ENCODE measurements at places on chromosomes 11 and 22.
A peak's percentile ranks its signal among the peaks of the same experiment; 100 is the strongest.

GRCh38 chr11:33697997-33698396 is 2.6 kb downstream of the C11orf91 start:
- no peak for DNase-seq

- DNase-seq: no peak
These were observed 14.2 kb upstream of the TECTA start for GRCh38 chr11:121086866-121087265.

- no peak for DNase-seq
These were observed 417.8 kb downstream of the MIAT start for GRCh38 chr22:27075028-27075678.

DNA sequence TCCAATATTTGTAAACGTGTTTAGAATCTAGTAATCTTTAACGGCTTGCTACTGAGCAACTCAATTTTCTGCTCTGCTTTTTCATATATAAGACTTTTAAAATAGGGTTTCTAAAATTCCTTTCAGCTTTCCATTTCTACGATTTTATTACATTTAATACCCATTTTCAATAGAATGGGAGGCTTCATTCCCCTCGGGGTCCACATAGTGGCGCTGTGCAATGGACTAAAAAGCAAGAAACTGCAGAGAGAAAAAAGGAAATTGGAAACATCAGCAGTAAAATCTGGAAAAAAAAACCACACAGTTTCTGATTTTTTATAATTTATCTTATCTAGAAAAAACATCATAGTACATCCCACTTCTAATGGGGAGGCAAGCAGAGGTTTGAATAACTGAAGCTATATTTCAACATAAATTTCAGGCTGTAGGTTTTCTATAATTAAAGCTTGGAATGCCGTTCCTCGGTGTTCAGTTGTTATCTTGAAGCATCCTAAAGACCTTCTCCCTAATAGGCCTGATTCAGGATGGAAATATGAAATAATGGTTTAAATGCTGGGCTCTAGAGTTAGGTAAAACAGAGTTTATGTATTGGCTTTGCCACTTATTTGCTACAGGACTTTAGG is 18.7 kb upstream of the JHY start:
- peak; percentile 5 for DNase-seq

DNA sequence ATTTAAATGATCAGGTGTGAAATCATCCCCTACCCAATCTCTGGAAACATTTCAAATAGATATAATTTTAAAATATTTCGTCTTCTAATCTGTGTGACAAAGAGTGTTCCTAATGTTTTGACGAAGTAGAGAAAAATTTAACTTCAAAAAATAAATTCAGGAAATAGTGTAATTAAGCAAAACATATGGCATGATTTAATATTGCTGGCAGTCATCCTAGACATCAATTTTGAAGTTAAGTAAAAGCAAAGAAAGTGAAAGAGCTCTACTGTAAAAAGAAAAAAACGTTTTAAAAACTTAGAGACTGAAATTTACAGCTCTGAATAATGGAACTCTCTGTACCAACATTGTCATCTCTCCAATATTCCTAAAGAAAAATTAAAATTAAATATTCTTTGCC is 1062.3 kb downstream of the LRRC4C start:
- no peak for DNase-seq

GRCh38 chr11:129117595-129118350 is 74.4 kb downstream of the ARHGAP32 start:
- DNase-seq: peak; percentile 34

DNA sequence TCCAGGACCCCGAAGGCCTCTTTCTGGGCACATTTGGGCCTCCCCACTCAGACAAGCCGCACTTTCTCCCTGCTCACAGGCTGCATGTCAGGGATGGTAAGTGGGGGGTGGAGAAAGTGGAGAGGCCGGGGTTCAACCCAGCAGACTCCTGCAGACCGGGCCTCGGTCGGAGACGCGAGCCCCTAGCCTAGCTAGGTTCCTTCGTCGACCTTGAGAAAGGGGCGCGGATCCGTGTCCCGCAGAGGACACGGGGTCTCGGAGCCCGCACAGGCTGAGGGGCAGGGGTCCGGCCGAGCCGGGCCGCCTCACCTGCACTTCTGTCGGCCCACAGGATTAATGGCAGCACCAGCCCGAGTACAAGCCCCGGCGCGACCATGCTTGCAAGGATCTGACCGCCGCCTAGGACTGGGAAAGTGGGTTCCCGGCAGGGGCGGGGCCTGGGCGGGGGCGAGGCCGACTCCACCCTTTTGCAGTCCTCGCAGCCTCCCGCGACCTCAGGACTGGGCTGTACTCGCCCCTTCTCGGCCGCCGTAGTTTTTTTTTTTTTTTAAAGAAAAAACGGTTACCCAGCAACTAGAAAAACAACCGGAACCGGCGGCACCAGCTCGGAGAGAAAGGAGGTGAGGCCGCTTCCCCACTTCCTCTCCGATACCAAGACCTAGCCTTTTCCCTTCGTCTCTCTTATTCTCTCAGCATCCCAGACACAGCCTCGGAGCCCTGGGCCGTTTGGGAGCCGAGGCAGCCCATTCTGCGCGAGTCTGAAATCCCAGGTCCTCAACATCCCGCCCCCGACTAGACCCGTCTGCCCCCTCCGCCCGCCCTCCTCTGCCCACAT is at the start of the genes SIAE and SPA17:
TSS of gene SIAE (minus strand) at position 407 of the 835 bp plus-strand sequence. CDS start at position 376, 31 bp downstream.
TSS of gene SPA17 (plus strand) at position 572 of the 835 bp plus-strand sequence. CDS start 1,361 bp downstream, outside the sequence.
- DNase-seq: peak; percentile 86

DNA sequence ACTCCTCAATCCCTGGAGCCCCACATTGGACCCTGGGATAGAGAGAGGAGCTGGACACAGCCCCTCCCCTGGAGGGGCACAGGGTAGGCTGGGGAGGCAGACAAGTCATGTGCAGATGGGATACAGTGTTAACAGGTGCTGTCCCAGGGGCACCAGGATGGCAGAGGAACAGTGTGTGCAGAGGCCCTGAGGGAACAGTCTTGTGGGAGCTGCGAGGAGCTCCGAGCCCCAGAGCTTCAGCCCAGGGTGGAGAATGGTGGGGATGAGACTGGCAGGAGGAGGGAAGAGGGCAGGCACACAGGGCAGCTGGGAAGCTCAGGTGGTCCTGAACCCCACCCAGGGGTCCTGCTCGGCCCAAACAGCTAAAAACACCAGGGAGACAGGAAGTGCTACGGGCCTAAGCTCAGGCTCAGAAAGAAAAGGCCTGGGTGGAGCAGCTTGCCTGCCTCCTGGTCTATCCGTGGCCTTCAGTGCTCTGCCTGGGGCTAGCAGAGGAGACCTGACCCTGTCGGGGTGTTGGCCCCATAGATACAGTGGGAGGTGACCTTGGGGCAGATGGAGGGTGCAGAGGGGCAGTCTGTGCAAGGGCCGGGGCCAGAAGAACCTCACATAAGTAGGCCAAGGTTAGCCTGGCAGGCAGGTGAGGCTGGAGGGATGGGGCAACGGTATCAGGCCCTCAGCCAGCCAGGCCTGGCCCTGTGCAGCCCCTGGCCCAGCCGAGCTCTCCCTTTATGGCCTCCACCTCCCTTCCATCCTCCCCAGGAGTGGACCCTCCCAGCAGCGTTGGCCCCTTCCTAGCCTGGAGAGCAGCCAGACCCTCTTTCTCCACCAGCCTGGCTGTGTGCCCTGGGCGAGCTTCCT is 15.4 kb downstream of the CAPN5 start:
- no peak for DNase-seq

- DNase-seq: no peak
These were observed 384.8 kb downstream of the TENM4 start for GRCh38 chr11:79055856-79056631.

GRCh38 chr11:20087118-20087521 is 73.2 kb downstream of the DBX1 start:
- no peak for DNase-seq
